SK-N-SH treated with all-trans-retinoic acid at 6 μM for 48 hours (cell line): ENCODE measurements at places on chromosomes 1 and 21.
A peak's percentile ranks its signal among the peaks of the same experiment; 100 is the strongest.

DNA sequence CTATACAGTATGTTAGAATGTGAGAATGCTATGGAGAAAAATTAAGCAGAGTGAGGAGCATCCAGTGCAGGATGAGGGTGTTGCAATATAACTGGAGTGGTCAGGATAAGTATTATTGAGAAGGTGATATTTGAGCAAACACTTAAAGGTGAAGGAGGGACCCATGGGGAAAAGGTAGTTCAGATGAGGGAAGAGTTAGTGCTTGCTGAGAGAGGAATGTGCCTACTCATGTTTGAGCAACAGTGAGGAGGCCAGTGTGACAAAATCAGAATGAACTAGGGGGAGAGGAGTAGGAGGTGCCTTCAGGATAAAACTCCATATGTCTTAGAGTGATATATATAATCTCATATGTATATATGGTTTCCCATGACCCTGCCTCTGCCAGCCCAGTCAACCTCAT is 6.2 kb upstream of the TRIM45 start:
- ATAC-seq = no peak

- no peak for ATAC-seq
Observed at GRCh38 chr1:162364498-162364897, 12.2 kb downstream of the SPATA46 start.

DNA sequence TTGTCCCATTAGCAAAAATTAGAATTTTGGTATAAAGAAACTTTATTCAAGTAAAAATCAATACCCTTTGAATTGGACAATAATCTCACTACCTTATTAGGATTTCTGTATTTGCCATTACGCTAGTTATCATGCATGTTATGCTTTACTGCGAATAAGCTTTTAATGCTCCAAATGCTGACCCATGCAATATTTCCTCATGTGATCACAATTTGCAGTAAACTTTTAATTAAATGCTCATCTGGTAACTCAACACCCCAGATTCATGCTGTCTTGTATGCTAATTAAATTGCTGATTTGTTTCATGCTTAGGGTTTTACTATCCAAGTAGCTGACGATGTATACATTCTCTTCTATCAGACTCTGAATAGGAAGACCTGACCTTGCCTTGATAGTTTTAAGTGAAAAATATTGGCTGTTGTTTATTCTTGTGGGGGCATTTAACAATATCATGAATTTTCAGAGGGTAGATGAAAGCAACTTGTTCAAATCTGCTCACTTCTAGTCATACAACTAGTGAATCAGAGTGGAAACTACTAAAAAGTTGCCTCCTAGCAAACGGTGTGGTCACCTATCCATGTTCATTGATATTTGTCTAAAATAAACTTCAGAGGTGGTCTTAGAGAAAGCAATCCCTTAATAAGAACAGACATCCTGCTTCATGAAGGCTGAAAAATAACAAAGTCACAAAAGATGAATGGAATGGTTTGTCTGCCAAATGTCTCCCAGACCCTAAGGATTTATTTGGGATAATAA is 5.6 kb downstream of the XCL1 start:
- ATAC-seq = no peak

- peak; percentile 48 for ATAC-seq
Observed at GRCh38 chr1:51303751-51304251, 26.6 kb downstream of the TTC39A start.

DNA sequence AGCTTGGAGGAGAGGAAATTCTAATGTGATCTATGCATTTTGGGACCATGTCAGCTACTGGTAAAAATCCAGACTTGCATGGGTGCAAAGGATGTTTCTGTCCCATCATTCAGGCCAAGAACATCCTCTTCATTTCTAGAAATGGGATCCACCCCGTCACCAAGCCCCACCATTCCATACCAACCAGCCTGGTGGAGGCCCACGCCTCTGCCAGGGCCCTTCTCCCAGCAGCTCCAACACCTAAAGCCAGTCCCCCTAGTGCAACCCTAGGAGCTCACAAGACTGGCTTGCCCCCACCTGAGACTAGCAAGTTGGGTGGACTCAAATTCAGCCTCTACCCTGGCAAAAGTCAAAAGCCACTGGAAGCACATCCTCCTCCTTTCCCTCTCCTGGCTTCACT is 1.9 kb downstream of the ARHGEF11 start:
- no peak for ATAC-seq

- ATAC-seq = no peak
Observed at GRCh38 chr1:84363019-84363418, 35.3 kb upstream of the DNASE2B start.

DNA sequence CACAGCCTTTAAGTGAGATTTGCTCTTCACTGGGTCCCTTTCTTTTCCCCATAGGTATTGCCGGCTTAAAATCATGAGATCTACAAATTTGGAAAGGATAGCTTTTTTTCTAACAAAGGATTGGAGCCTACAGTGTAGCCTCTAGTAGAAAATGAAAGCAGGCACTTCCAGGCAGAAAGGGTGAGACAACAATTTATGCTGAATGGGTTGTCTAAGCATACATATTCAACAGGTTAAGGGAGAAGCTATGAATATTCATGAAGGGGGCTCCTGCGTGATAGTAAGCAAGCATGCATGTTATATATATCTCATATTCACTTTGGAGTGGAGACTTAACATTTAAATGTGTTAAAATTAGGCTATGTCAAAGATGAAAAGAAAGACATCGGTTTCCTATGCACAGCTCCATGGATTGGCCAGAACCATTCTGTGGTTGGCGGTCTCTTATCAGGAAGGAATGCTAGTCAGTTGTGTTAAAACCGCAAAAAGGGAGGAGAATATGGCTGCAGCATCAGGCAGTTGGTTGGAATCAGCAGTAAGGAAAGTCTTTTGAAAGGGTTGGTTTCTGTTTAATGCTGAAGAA is 66.0 kb downstream of the VCAM1 start:
- peak; percentile 90 for ATAC-seq

DNA sequence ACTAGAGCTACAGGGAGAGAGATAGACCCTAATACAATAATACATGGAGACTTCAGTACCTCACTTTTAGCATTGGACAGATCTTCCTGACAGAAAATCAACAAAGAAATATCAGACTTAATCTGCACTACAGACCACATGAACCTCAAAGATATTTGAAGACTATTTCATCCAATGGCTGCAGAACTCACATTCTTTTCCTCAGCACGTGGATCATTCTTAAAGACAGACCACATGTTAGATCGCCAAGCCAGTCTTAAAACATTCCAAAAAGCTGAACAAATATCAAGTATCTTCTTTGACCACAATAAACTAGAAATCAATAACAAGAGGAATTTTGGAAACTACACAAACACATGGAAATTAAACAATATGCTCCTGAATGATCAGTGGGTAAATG is 576.0 kb downstream of the KIF26B start:
- ATAC-seq = no peak

GRCh38 chr1:206739411-206740076 is 31.0 kb upstream of the IL19 start:
- no peak; the same call in 2 of the 3 replicates for ATAC-seq

GRCh38 chr1:4075436-4076225 is 175.6 kb upstream of the C1orf174 start:
- no peak for ATAC-seq

GRCh38 chr1:207088701-207089626 is at the start of gene C4BPB:
Gene C4BPB, plus strand, starts transcription at chr1:207088860. Its CDS starts 672 bp downstream, at chr1:207089532.
- ATAC-seq = peak; percentile 26; the same call in 1 of the 3 replicates

DNA sequence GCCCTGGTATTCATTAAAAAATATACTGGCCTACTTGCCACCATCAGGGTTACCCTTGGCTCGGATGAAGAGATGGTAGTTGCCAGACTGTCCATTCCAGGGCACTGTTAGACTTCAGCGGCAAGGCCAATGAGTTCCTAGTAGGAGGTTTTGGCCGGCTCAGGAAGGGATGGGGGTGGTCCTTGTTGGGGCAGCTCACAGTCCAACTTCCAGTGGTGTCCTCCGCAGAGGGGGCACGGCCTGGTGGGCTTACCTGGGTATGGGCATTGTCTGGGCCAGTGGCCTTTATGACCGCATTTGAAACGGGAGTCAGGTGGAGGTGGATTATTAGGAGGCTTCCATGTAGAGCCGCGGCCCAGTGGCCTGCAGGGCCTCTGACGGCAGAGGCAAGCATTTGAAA is 139.1 kb upstream of the ETV3 start:
- no peak for ATAC-seq

DNA sequence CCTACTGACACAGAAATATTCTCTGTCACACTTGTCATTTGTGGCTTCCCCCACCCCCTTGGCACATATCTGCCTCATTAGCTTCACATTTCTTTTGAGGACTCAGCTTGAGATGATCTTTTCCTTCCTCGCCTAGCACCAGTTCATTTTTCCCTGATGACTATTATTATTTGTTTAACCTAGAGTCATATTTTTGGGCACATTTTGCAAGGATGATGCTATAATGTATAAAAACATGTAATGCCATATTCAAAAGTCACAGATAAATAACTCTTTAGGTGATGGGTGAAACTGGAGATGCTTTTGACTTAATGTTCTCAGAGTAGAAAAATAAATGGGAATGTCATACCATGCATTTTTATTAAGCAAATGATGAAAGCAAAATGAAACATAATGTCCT is 202.7 kb downstream of the BACH1 start:
- ATAC-seq = no peak

- no peak for ATAC-seq
Observed at GRCh38 chr1:39872698-39873097, 10.6 kb downstream of the TRIT1 start.

DNA sequence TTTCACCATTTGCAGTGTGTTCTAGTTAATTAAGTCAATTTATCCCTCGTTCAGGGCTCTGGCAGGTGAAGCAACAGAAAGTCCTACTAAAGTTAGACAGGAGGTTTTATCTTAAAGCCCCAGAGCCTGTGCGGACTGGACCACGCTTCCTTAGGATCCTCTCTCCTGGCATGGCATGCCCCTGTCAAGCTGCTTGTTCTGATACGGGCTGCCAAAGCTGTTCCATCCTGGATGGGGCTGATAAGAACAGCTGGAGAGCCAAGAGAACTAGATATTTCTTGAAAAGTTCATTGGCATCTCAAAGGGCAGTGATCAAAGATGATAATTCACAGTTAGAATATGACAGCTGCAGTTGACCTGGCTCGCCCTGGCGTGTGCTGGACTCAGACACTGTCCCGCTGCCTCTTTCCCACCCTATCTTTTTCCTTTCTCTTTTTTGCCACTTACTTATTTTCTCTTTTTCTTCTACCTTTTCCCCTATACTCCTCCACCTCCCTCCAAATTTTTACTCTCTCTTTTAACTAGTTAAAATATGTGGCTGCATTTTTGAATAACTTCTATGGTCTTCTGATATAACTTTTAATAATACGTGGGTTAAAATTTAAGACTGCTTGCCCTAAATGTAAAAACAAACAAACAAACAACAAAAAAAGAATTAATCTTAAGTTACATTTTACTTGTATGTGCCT is 96.7 kb downstream of the ABCA4 start:
- no peak for ATAC-seq

DNA sequence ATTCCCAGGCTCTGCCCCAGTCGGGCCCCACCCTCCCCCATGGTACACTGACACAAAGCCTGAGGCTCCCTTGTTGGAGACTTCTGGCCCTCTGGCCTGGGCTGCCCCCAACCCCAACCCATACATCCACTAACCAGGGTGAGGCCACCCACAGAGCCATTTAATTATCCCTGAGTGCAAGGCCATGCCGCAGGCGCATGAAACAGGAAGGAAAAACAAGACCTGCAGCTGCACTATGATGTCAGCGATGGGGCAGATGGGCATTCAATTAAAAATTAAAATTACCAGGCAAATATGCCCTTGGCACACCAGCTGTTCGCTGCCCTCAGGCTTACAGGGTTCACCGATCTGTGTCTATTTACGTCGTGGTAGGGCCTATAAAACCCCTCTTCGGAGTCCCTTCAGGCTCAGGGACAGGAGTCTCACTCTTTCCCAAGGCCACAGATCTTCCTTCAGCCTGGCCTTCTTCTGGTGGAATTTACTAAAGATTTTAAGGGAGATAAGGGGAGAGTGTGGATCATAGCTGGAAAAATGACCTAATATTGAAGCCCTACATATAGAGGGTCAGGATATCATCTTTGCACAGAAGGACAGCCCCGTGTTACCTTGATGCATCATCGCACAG is 29.6 kb upstream of the RGS16 start:
- peak; percentile 29; the same call in 1 of the 3 replicates for ATAC-seq

DNA sequence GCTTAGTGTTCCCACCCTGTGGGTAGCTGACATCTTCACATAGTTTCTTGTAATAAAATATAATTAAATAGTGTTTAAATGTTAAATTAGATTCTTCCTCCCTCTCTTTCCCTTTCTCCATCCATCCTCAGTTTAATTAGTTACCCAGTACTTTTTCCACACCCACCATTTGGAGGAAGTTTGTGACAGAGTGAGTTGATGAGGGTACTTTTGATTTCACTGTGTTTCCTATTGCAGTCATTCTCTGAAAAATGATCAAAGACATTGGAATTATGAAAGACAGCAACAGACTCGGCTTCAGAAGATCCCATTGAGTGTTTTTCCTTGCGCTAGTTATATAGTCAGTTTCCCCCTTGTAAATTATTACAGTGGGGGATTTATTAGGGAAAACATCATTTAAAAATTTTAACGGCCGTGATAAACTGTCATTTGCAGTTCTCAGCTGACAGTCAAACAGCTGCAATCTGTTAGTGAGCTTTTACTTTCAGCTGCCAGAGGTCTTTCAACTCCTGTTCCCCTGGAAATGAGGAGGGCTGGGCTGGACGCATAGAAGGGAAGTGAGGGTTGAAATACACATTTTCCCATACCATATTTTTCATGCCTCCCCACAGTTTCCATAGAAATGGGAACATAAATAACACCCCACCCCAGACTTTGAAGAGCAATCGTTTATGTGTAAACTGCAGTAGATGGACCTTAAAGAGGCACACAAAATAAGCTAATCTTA is 61.3 kb upstream of the CACYBP start:
- peak; percentile 41; the same call in 2 of the 3 replicates for ATAC-seq

GRCh38 chr1:2314273-2314802 is 77.0 kb downstream of the MORN1 start:
- peak; percentile 53 for ATAC-seq

DNA sequence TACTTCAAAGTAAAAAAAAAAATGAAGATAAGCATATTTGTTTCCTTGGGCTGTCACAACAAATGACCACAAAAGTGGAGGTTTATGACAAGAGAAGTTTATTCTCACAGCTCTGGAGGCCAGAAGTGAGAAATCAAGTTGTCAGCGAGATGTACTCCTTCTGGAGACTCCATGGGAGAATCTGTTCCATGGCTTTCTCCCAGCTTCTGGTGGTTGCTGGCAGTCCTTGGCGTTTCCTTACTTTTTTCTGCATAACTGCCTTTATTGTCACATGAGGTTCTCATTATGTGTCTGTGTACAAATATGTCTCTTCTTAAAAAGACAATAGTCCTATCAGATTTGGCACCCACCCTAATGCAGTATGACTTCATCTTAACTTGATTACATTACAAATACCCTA is 398.3 kb downstream of the KCNT2 start:
- peak; percentile 76 for ATAC-seq
